ENCODE measurements at places on chromosomes 3 and 15. TPM values are rescaled to one million over a fixed set of nuclear protein-coding genes. Genes with fewer than 3 reads are reported as not detected.

- no peak for DNase-seq
Measured at GRCh38 chr3:40913192-40913591, 286.1 kb upstream of the CTNNB1 start.

- no peak for DNase-seq
Measured at GRCh38 chr3:79140708-79141107, 627.1 kb downstream of the ROBO1 start.

DNA sequence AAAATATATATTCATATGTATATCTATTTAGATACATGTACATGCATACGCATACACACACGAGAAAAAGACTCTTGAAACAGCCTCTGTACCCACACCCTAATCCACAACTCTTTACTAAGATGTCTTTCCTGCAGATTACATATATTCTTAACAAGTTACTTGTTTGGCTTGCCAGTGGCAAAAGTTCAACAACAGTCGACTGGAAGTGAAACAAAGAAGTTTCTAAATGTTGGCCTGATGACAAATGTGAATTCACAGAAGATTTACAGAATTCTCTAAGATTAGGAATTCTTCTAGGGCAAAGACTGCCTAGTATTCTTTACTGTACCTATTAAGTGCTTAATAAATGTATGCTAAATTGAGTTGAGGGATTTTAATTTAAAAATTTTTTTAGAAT, 116.8 kb downstream of the CDIN1 start:
- DNase-seq = no peak

GOLGA6B gene
- not detected for total RNA-seq

- DNase-seq = no peak
Measured at GRCh38 chr15:65285291-65286068, 1.2 kb downstream of the PARP16 start.

DNA sequence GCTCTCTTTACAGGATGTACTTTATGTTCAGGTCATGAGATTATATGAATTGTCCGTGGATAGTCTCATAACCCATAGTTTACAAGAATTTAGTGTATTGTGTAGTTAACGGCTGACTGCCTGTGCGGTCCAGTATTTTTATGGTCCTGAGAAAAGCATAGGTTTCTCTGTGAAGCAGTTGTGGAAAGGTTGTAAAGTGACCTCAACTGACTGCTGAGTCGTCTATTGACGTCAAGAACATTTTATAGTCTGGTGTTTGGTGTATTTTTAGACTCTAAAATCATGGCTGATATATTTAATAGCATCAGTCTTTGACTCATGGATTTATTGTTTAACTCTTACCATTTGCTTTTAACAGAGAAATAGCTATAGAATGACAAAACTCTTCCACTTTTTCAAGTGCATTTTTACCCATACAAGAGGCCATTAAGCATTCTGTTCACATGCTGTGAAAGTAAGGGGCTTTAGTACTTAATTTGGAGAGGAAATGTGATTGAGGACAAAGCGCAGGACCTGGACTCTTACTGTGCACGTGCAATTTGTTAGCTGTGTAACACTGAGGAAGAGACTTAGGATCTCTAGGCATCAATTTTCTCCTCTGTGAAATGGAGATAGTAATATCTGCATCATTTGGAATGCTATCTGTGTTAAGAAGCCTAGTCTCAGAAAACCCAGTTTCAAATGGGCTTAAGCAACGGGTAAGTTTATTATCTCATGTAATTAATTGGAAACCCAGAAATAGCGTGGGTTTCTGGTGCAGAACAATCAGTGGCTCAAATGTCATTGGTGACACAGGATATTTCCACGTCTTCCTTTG, 240.8 kb downstream of the NFKBIZ start:
- no peak for DNase-seq

GRCh38 chr3:1380926-1381646, 288.3 kb downstream of the CNTN6 start:
- no peak for DNase-seq

CAMKV gene
- not detected for total RNA-seq

DNA sequence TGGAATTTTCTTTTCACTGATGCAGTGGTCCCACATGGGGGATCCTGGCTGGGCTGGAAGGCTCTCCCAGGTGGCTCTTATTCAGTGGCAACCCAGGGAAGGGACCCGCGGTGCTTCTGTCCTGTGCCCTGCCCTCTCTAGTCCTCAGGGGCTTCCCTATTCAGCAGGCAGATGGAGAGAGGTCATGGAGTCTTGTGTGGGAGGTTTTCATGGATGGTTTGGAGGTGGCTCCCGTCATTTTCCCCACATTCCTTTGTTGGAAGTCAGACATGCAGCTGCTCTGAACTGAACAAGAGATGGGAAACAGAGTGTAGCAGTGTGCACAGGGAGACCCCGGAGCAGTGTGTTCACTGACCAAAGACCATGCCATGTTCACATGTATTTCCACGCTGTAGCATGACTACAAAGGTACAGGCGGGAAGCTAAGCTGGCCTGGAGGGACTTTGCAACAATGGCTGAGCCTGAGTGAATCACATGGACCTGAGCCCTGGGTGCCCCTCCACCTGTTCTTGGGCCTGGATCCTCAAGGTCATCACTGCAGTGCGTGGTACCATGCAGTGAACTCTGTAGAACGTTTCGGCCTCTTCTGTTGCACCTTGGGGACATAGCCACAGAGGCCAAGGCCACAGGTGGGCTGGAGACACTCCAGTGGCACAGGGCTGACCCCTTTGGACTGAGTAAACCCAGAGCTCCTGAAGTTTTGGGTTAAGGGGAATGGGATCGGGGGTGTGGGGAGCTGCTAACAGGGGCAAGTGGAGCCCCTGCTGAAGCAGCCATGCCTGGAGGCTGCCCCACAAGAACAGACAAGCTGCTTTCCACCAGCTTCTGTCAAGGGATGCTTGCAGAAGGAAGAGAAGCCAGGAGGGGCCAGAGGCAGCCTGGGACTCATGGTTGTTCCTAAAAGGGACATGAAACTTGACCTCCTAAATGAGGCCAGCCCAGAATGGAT, 123.0 kb downstream of the ASB7 start:
- DNase-seq = peak; percentile 75

TGM5 gene
- 0.45 TPM for total RNA-seq

MAP6D1 gene
- total RNA-seq = 0.48 TPM

GRCh38 chr3:30612437-30613132, 6.2 kb downstream of the TGFBR2 start:
- no peak for DNase-seq

DNA sequence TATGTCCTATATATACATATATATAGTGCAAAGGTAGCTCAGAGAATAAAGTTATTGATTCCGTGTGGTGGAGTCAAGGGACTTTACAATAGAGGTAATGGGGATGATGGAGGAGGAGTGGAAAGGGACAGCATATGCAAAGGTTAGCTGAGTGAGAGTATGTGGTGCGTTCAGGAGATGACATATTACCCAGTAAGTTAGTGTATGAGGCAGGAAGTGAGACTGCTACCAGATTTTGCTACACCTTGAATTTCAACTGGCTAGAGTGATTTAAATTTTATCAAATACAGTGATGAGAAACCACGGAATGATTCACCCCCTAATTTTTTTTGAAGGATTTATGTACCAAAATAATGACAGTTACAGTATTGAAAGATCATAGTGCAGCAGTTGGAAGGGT, 2.8 kb downstream of the ACTL6A start:
- no peak for DNase-seq

ZNF620 gene
- total RNA-seq = 2.7 TPM

GRCh38 chr3:72242326-72242725, 457.4 kb upstream of the PROK2 start:
- DNase-seq = peak; percentile 26

- no peak for DNase-seq
Measured at GRCh38 chr3:5002174-5002870, 23.1 kb downstream of the BHLHE40 start.

DNA sequence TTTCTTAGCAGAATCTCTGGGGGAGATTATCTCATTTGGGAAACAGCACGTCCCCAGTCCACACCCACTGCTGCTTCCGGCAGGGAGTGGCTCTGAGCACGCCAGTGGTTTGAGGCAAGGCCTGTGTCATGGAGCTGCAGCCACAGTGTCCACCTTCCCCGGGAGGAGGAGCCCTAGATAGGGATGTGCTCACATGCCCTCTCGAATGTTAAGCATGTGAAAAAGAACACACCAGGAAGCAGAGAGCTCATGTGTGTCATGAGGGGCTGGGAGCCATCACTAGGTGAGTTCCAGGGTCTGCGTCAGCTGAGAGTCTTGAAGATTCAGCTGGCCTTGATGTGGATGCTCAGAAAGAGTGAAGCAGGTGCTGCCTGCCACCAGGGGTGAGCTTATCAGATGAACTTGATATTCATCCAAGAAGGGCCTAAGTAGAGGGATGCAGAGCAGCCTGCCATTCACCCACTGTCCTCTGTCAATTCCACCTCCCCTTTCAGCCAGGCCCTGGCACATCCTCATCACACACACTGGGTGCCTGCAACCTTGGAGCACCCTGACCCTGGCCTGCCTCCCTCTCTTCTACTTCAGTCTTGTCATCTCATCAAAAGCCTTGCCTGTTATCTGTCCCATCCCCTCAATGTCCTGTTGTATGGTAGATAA, 16.3 kb downstream of the ITGA11 start:
- peak; percentile 39 for DNase-seq

GRCh38 chr15:100433304-100433703, 91.5 kb upstream of the ADAMTS17 start:
- DNase-seq = no peak

GATM gene
- 10.6 TPM for total RNA-seq
